ENCODE measurements at places on chromosomes 3 and 15. TPM values are rescaled to one million over a fixed set of nuclear protein-coding genes. Genes with fewer than 3 reads are reported as not detected.

STIMATE gene
- 20.9 TPM for total RNA-seq

DNA sequence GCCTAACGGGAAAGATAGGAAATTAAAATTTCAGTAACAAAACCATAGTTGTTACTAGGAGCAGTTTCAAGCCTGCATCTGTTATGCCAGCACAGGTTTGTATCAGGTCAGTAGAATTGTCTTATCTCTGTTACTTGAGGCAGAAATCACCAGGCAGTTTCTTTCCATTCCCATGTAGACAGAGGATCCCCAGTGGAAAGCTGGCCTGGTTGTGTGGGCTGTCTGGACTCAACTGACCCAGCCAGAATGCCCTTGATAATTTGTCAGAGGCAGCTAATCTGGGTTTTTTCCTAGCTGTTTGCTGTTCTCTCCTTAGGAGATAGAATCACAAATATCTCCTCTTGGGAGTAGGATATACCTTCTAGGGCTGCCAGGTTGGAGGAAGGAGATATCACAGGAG is 1044.7 kb downstream of the IGSF11 start:
- no peak for DNase-seq

- no peak for DNase-seq
These were observed 22.4 kb downstream of the CD86 start for GRCh38 chr3:122077293-122078234.

DNA sequence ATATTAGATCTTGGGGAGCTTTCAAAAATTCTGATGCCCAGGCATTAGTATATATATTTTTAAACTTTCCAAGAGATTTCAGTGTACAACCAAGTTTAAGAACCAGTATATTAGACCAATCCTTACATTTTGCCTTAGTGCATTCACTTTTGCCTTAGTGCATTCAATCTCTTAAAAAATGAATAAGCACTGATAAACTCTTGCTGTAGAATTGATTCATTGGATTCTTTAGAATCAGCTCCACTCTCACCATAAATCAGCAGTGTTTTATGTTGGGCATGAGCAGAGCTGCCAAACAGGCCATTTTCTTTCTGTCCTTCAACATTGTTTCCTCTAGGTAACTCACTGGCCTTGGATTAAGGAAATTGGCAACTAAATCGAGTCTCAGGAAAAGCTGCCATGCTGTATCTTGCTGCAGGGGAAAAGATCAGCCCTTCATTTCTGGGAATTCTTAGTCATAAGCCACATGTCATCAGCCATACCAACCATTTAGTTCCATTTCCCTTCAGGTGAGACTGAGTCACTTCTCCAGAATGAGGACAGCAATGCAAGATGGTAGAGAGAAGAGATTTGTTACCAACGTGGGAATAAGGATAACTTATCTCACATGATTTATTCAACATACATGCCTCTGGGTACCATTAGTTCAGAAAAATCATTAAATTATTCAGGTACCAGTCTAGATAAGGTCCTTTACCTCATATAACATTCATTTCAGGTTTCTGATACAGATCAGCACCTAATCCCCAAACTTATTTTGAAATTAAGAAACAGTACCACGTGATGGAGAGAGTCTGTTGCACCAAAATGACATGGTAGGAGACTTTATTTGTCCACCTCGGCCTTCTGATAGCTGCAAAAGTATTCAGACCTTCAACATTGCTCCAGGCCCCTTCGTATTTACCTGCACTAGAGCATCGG is 192.5 kb downstream of the P3H2 start:
- no peak for DNase-seq

Measured in endodermal cell (in vitro differentiated cells).